AG09319 (cell line): ENCODE measurements at places on chromosomes 13 and 19.

- DNase-seq: no peak
Measured at GRCh38 chr13:38687246-38688229, 661 bp downstream of the FREM2 start.

DNA sequence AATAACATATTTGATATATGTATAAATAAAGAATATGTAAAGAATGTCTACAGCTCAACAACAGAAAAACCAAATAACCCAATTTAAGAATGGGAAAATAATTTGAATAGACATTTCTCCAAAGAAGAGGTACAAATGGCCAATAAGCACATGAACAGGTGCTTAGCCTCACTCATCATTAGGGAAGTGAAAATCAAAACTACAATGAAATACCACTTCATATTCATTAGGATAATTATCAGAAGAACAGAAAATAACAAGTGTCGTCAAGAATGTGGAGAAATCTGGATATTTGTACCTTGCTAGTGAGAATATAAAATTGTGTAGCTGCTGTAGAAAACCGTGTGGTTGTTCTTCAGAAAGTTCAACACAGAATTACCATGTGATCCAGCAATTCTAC lies 8.4 kb upstream of the SUPT20H start:
- no peak for DNase-seq

- no peak for DNase-seq
Measured at GRCh38 chr13:108860418-108860817, 231.0 kb downstream of the MYO16 start.

DNA sequence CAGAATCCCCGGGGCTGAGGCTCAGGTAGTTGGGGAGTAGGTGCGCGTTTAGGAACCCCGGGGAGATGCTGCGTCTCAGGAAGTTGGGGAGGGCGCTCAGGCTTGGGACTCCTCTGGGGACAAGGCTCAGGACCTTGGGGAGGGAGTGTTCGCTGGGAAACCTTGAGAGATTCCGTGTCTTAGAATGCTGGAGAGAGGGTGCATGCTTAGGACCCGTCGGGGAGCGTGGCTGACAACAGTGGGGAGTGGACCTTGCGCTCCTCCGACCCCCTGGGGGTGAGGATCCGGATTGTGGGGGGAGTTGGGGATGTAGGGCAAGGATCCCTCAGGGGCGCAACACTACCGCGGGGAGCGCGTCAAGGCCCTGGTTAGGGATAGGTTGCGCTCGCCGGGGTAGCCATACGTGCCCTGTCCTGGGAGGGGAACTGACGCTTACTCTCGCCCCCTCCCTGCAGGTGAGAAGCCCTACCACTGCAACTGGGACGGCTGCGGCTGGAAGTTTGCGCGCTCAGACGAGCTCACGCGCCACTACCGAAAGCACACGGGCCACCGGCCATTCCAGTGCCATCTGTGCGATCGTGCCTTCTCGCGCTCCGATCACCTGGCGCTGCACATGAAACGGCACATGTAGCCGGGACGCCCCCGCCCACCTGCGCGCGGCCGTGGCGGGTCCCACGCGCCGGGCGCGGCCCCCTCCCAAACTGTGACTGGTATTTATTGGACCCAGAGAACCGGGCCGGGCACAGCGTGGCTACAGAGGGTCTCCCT lies 2.0 kb downstream of the KLF2 start:
- DNase-seq: no peak

DNA sequence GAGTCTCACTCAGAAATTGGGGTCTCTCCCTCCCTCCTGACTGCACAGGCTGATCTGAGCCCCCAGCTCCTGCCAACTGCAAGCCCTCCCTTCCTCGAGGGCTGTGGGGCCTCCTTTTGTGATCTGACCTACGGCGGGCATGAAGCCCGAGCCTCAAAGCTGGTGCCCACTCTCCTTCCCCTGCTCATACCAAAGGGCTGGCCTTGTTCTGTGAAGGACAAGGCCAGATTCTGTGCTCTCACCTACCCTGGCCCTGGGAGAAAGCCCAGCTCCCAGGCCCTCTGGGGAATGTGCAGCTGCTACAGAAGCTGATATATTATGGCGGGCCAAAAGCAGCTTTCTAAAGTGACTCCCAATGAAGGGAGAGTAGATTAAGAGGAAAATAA lies 9.0 kb upstream of the ECH1 start:
- no peak for DNase-seq

- DNase-seq: peak; percentile 37
Measured at GRCh38 chr19:33778089-33778791, 18.4 kb upstream of the KCTD15 start.

GRCh38 chr19:16188521-16188920 lies 3.3 kb downstream of the FAM32A start:
- DNase-seq: no peak

DNA sequence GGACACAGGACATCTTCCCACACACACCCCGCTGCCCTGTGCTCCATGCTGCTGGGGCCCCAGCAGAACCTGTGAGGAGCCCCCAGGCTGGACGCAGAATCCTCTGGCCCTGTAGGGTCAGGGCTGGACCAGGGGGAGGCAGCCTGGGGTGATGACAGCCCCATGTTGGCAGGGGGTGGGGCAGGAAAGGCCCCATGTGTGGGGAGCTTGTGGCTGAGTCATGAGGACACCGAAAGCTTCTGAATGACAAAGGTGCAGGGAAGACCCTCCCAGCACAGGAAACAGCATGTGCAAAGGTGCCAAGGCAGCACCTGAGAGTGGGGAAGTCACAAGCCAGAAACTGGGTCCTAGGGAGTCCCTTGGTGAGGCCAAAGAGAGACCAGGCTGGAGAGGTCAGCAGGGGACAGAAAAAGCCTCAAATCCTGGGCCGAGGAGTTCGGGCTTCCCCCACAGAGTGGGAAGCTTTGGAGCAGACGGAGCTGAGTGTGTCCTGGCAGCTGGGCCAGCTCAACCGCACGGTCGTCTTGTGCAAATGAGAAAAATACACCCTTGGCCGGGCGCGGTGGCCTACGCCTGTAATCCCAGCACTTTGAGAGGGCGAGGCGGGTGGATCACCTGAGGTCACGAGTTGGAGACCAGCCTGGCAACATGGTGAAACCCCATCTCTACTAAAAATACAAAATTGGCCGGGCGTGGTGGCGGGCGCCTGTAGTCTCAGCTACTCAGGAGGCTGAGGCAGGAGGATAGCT lies 17.5 kb downstream of the ATP8B3 start:
- no peak for DNase-seq

DNA sequence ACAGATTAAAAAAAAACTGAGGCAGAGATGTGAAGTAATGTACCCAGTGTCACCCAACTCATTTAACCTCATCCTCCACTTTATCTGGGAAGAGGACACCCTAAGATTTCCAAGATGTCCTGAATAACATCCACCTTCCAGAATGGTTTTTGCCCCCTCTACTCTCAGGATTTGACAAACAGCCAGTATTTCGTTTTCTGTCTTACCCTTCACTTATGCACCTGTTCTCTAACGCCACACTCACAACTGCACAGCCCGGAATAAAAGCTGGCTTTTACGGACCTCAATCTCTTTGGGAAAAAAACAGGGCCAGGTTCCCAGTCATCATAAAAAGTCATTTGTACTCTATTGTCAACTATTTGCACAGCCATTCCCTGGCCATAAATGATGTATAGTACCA lies 21.2 kb upstream of the CEACAM6 start:
- no peak for DNase-seq

DNA sequence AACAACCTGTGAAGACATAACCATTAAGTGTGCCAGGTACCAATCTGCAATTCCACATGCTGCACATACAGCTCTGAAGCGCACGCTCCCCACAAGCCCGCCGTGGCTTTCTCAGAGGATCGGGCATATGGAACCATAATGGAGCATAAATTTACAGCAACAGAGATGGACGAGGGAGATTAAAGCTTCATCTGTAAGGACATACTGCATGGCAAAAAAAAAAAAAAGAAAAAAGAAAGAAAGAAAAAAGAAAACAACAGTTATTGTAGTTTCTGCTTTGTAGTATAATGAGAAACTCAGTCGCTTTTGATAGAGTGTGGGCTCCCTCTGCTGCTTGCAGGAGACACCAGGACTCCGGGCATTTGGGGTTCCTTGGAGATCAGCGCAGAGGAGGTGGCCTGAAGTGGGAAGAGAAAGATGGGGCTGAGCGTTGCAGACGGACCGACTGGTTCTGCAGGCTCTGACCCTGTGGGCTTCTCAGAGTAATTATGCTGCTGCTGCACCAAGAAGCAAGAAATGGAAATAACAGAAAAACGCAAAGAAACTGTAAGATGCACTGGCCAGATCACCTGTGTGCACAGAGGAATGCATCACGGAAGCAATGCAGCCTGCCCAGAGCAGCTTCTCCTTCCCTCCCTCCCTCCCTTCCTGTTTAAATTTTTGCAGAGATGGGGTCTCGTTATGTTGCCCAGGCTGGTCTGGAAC lies 10.8 kb upstream of the PDCD5 start:
- peak; percentile 24 for DNase-seq
